ENCODE measurements at places on chromosomes 5 and 9.
A peak's percentile ranks its signal among the peaks of the same experiment; 100 is the strongest.

DNA sequence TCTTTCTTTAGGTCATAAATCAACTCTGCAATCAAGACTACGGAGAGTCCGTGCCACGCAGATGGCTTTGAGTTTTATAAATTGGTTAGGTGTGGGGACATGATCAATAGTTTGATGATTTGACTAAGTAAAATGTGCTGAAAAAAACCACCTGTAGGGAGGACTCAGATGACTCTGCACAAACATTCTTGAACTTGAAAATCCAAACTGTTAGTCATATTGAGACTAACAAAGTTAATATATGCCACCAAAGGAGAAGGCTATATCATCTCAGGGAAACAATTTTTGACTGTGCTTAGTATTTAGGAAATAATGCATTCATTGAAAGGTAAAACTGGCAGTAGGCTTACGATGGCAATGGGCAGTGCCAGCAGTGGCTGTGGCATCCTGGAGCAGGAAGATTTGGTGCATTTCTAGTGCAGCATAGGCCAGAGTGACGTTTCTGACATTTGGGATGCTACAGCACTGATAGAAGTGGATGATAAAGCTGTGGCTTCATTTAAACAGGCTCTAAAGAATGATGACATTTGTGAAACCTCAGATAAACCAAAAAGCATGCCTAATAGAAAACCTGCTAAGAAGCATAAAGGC is 291.1 kb downstream of the MLLT3 start:
- no peak for DNase-seq

DNA sequence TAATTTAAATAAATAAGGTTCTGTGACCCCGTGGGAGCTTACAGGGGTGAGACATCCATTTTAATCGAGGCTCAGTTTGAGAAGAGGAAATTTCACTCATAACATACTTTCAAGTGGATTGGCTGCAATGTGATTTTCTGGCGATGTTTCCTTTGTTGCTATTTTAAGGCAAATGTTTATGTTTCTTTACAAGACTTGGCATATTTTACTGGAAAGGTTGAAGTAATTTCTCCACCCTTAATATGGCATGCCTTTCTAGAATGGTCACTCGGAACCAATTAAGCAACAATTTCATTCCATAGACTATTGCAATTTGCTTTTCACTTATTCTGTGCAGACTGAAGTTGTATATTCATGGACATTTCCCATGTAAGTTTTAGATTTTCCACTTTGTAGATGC is 438.0 kb upstream of the WWC1 start:
- DNase-seq, result no peak

GRCh38 chr9:125374443-125375309 is 113.0 kb downstream of the GAPVD1 start:
- DNase-seq, result peak; percentile 66

GRCh38 chr9:38229104-38229500 is 160.1 kb upstream of the SHB start:
- DNase-seq, result no peak

DNA sequence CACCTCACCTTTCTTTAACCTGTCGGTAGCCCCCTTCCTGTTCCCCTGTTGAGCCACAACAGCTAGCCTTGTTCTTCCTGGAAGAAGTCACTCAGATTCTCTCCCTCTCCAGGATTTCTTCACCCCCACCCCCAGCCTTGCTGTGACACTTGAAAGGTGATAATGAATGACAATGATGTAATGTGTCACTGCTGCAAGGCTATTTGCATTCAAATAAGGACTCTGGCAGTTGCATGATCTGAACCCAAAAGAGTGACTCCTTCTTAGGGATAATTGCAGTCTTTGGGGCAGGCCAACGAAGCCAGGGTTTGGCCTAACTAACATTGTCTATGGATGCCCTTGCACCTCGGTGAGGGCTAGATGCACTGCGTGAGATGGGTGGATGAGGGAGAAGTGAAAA is 154.4 kb upstream of the CLINT1 start:
- no peak for DNase-seq

DNA sequence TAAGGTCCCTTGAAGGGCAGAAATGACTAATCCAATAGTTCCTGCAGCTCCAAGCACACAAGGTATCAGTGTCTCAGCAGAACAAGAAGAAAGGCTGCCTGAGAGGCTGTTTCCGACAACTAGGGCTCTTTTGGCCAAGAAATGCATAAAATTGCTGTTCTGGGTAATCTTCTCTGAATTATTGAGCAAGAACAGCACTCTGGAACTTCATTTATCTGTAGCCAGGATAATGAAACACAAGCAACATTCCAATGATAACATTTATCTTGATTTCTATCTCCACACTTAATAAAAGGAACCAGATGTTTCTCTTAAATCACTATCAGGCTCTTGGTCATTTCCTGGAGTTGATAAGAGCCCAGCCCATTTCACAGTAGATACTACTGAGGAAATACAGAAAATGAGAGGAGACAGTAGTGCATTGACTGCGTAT is 17.0 kb upstream of the AUH start:
- DNase-seq, result no peak

GRCh38 chr5:35881758-35882157 is 25.1 kb downstream of the IL7R start:
- no peak for DNase-seq

DNA sequence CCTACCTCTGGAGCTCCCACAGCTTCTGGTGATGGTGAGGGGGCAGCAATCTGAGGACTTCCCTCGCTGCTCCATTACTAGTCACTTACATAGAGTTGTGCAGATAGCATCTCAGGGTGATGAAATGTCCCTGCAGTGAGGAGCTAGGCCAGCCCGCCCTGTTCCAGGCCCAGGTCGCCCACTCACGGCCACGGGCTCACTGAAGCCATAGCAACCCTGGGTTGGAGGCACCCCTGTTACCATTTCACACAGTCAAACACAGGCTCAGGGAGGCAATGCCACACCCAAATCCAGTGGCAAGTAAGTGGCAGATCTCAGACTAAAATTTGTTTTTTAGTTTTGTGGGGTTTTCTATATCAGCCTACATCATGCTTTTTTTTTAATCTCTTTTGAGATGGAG is 19.6 kb downstream of the SH2D3C start:
- no peak for DNase-seq

DNA sequence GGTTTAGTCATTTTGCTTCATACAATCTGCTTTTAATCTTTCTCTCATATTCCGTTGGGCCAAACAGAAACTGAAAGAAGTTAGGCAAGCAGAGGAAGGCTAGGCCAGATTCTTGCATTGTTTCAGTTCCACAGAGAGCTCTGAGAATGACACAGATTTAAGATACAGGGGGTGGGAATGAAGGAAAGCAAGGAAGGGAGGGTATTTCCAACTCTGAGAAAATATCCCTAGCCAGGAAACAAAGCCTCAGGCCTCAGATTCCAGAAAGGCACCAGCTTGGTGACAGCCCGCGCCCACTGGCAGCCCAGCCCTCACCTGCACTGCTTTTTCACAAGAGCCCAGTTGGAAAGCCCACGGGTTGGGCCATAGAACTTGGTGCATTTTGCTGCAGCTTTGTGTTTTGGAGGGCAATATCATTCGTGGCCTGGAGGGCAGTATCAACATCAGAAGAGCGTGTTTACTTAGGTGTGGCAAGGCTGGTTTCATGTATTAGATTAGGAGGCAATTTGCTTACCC is 63.5 kb downstream of the ENC1 start:
- no peak for DNase-seq

DNA sequence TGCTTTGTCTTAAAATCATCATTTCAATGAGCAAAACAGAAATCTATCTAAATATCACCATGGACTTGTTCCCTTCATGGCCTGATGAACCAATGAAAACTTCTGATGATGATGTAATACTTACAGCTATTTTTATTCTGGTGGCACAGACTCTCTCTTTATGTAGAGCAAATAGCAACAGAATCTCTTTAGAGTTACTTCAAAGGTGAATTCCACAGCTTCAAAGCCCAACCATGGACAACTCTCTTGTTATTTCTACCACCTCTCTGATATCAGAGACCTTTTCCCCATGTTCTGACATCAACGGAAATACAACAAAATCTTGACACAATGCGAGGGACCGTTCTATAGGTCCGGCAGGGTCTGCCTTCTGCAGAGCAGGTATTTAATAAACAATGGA is 70.1 kb downstream of the RETREG1 start:
- no peak for DNase-seq

- DNase-seq, result no peak
Measured at GRCh38 chr5:169758886-169759285, 121.8 kb downstream of the DOCK2 start.

DNA sequence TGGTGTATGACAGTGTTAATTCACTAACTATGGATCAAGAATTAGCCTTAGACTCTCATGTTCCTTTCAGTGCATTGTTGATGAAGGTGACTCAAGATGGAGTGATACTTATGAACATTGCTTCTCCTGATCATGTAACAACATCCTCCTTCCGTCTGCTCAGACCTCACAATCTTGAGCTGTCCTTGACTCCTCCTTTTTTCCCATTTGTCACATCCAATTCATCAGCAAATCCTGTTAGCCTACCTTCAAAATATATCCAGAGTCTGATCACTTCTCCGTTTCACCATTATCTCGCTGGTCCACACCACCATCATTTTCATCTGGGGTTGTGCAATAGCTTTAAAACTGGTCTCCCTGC is 9.2 kb upstream of the SEMA6A start:
- DNase-seq, result no peak

DNA sequence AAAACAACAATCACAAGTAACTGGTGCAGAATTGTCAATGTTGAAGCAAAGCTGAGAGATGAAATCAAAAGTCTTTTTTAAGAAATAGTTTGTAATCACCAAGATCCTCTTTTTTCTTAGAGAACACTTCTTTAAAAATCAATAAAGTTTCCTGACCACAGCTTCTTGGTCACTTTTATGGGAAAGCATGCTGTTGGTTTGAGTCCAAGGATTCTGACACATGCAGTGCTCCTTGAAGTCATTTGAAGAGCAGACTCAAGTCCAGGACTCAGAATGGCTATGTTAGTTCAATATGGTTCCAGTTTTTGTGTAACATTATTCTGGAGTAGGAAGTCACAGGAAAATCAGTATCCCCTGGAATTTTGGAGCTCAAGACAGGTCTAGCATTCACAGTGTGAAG is 480.6 kb downstream of the NR2F1-AS1 start:
- no peak for DNase-seq

- no peak for DNase-seq
Measured at GRCh38 chr5:145473042-145473642, 362.0 kb downstream of the PRELID2 start.

DNA sequence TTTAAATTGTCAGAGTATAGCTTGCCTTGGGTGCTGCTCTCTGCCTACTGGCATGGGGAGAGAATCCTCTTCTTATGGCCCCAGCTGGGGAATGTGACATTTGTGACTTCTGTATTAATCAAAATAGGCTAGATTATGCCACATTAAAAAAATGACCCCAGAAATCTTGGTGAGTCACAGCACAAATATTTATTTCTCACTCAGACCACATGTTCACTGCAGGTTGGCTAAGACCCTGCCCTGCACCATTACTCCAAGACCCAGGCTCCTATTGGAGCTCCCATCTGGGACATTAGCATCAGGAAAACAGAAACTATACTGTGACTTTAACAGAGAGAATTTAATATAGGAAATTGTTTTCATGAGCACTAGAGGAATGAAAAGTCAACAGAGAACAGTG is 16.6 kb upstream of the WHRN start:
- DNase-seq, result no peak

- no peak for DNase-seq
Measured at GRCh38 chr5:61840361-61840760, 465.6 kb upstream of the KIF2A start.

- DNase-seq, result peak; percentile 13
Measured at GRCh38 chr5:145825751-145826180, 9.4 kb downstream of the PRELID2 start.

GRCh38 chr5:103891151-103891550 is 328.6 kb upstream of the NUDT12 start:
- DNase-seq, result no peak

Measured in NCI-H524 (cell line).